ENCODE measurements at places on chromosomes 1 and 21. TPM values are rescaled to one million over a fixed set of nuclear protein-coding genes. Genes with fewer than 3 reads are reported as not detected.

TP73 gene
- total RNA-seq: 2.2 TPM

GRCh38 chr1:171222936-171223335 is 25.4 kb upstream of the FMO1 start:
- DNase-seq: no peak

TMEM9 gene
- 110 TPM for total RNA-seq

KCNK2 gene
- total RNA-seq: not detected

SAMD13 gene
- not detected for total RNA-seq

DNA sequence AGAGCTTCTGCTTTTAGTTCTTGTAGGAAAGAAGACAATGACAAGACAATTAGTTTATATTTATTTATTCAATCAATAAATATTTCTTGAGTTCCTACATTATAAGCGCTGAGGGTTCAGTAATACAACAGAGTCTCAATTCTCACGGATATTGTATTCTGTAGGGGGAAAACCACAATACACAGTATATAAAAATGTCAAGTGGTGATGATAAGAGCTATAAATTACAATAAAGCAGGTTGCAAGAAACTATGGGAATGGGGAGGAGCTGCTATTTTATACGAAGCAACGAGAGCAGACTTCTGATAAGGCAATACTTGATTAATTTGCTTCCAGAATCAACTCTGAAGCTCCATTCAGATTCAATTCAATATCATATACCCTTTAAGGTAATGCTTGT is 10.6 kb upstream of the XCL1 start:
- no peak for DNase-seq

DNA sequence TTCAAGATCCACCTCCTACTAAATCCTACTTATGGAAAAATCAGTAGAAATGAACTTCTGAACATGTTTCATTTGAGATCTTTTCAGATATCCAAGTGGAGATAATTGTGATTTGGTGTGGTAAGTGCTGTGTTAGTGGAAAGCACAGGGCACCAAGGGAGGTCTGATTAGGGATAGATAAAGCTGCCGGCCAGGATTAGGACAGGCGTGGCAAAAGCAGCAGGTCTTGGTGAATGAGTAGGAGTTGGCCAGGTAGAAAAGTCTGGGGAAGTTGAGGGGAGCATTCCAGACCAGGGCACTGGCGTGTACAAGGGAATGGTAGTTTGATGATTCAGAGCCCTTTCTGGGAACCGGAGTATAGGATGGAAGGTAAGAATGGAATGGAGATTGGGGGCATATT is 47.8 kb downstream of the AZIN2 start:
- DNase-seq: peak; percentile 5

CHI3L2 gene
- not detected for total RNA-seq

DNA sequence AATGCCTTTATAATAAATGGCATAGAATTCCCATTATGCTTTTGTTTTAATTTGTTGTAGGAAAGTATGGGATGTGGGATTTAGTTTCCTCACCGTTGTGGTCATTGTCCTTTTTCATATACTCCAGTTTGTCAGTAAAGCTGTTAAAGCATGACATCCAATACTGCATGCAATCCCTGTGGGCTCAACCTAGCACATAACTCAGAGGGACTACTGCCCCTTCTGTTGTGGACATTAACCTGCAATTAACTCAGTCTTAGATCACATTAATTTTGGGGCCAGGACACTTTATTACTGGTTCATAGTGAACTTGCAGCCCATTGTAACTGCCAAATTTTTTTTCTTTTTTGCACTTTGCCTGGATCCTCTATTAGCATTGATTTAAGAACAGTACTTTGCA is 112.5 kb downstream of the DNM3 start:
- DNase-seq: no peak

USP25 gene
- 43.3 TPM for total RNA-seq

DNA sequence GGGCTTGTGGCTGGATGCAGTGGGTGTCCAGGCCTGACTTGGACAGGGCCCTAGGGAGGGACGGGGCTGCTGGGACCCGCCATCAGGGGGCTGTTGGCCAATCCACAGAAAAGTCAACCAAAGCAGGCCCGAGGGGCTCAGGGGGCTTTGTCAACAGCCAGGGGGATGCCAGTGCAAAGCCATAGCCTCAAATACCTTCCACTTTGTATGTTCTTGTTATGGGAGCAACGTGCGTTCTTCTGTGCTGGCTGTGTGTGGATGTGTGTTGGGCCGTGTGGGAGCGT is 35.4 kb upstream of the ARF1 start:
- no peak for DNase-seq

TSACC gene
- total RNA-seq: not detected

DNA sequence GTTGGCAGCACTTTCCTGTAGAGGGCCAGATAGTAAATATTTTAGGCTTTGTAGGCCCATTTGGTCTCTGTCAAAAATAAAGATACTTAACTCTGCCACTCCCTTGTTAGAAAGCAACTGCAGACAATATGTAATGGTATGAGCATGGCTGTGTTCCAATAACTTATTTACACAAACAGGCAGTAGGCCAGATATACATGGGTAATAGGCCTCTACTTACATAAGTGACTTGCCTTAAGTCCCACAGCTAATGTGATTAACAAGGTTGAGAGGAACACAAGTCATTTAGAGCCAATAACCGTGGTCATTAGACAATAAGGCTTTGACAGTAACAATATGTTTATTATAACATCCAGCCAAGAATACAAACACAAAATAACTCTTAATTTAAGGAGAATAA is 17.4 kb downstream of the CCT8 start:
- no peak for DNase-seq

DNA sequence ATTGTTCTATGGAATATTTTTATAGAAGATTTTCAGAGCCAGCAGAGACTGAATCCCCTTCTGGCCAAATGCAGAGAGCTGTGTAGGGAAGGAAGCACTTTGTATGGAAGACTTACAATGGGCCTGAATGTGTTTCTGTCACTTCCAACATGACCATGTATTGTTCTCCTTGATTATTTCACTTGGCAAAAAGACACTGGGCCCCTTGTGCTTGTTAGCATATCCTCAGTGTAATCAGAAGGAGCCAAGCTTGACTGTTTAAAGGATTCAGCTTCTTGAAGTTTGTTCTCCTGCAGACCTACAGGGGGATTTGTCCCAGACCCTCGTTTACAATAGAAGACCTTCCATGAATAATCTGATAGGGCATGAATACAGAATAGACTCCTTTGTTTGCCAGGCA is 48.1 kb upstream of the UBE2U start:
- no peak for DNase-seq

LCE2B gene
- total RNA-seq: not detected

RGS18 gene
- total RNA-seq: not detected
